NCI-H524 treated with DMSO at 0.1 percent for 48 hours (cell line): ENCODE measurements at places on chromosomes 16 and 17.

- DNase-seq = no peak
Measured at GRCh38 chr16:78240459-78241222, 141.2 kb downstream of the WWOX start.

- DNase-seq = no peak
Measured at GRCh38 chr16:23859713-23860269, 24.0 kb downstream of the PRKCB start.

DNA sequence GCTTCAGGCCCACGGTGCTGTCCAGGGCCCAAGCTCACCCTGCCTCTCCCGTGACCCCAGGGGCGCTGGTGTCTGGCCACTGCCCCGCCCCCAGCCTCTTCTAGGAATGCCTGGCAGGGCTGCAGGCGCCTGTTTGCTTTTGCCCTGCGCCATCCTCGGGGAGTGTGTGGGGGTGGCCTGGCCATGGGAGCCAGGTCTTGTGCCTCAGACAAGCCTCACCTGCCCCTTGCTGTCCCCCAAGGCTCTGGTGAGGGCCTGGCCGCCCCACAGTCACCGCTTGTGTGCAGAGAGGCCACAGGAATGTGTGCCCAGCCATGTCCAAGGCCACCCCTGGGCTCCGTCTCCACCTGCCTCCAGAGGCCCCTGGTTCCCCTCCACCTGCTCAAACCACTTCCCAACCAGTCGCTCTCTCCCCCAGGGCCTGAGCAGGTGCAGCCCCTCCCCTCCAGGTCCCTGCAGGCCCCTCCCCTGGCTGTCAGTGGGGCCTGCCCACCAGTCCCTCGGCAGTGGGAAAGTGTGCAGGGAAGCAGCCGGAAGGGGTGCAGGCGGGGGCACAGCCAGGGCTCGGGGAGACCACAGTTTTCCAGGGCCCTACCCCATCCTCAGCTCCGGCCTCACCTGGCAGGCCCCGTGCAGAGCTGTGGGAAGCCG is 841 bp upstream of the IGFALS start:
- DNase-seq = no peak

DNA sequence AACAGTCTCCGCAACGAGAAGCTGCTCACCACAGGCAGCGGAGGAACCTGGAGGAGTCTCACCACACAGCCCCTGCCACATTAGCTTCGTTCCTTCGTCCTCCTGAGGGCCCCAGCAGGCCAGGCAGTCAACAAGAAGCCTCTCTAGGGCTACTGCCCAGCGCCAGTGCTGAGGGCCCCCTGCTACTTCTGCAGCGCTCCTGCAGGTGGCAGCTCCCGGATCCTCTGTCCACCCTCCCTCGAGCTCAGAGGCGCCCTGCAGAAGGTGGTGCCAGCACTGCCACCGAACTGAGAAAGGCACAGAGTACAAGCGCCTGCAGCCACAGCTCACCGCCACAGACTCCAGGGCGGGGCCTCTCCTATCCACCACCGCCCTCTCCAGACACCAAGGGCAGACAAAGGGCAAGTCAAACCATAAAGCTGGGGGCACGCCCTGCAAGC is 27.3 kb downstream of the KDM8 start:
- no peak for DNase-seq

GRCh38 chr16:2527071-2527783 is 4.0 kb downstream of the CEMP1 start:
- DNase-seq = no peak

DNA sequence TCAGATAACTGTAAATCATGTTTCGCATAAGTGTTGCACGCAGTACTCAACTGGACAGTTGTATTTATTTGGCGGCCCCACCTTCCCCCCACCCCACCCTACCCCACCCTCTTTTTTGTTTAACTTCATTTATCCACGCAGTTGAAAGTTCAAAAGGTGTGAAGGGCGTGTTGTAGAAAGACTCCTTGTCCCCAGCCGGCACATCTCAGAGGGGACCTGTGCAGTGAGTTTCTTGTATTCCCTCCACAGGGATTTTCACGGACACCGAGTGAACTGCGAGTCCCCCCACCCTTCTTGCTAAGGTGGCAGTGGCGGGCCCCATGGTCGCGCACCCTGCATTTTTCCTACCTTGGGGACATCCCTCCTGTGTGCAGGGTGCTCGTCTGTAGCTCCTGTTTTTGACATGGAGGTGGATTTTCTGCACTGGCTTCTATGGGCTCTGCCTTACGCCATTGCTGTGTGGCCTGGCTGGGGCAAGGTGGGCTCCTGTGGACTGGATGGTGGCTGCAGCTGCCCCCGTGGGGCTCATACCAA is 36.2 kb downstream of the ADCY7 start:
- no peak for DNase-seq
